Dermis lymphatic vessel endothelial cell (primary cell): ENCODE measurements at places on chromosomes 12 and 14. TPM values are rescaled to one million over a fixed set of nuclear protein-coding genes. Genes with fewer than 3 reads are reported as not detected.

TCL1B gene
- not detected in 2 replicates for total RNA-seq

CRACR2A gene
- total RNA-seq: 21.7 and 25.8 TPM in 2 replicates

KCNJ8 gene
- total RNA-seq: under 0.01 and 0.09 TPM in 2 replicates

DPPA3 gene
- not detected in 2 replicates for total RNA-seq

CLEC4D gene
- total RNA-seq: not detected in 2 replicates

SERPINA5 gene
- total RNA-seq: 0.17 TPM in 1 of 2 replicates, not detected in the other

GPD1 gene
- total RNA-seq: 0.22 TPM in 1 of 2 replicates, not detected in the other

ENO2 gene
- total RNA-seq: 0.60 and 1.1 TPM in 2 replicates

KRT83 gene
- total RNA-seq: not detected in 2 replicates

ENDOU gene
- total RNA-seq: under 0.01 and 0.11 TPM in 2 replicates

DTD2 gene
- 19.3 and 29.0 TPM in 2 replicates for total RNA-seq

CAND1 gene
- 72.8 and 101 TPM in 2 replicates for total RNA-seq

AJUBA gene
- total RNA-seq: 16.9 and 42.6 TPM in 2 replicates

CEBPE gene
- not detected in 2 replicates for total RNA-seq

CLEC2B gene
- total RNA-seq: 45.6 and 83.1 TPM in 2 replicates

PIANP gene
- not detected in 2 replicates for total RNA-seq

PTCSC3 gene
- total RNA-seq: not detected in 2 replicates

PTPN21 gene
- 5.3 TPM in 2 replicates for total RNA-seq

OTOGL gene
- 0.22 and 0.43 TPM in 2 replicates for total RNA-seq

MYO1A gene
- not detected in 2 replicates for total RNA-seq

KLHL42 gene
- 10.9 and 18.6 TPM in 2 replicates for total RNA-seq

REM2 gene
- under 0.01 TPM in 1 of 2 replicates, not detected in the other for total RNA-seq

DLGAP5 gene
- total RNA-seq: 5.1 and 7.6 TPM in 2 replicates

SOAT2 gene
- total RNA-seq: not detected in 2 replicates

TRPV4 gene
- total RNA-seq: 1.5 TPM in 2 replicates

OR6C70 gene
- not detected in 2 replicates for total RNA-seq

SDR9C7 gene
- not detected in 2 replicates for total RNA-seq

DDX51 gene
- total RNA-seq: 5.6 and 6.4 TPM in 2 replicates

TMEM229B gene
- 0.33 and 0.52 TPM in 2 replicates for total RNA-seq

SERPINA6 gene
- total RNA-seq: not detected in 2 replicates

STAB2 gene
- total RNA-seq: 7.2 and 10.4 TPM in 2 replicates

MYH7 gene
- total RNA-seq: not detected in 2 replicates

ZDHHC22 gene
- total RNA-seq: under 0.01 TPM in 1 of 2 replicates, not detected in the other

RHOJ gene
- total RNA-seq: 133 and 176 TPM in 2 replicates

DDX47 gene
- total RNA-seq: 42.8 and 53.1 TPM in 2 replicates

KCNC2 gene
- total RNA-seq: not detected in 2 replicates

ARHGEF25 gene
- total RNA-seq: 0.86 and 1.1 TPM in 2 replicates

ADCY4 gene
- 51.0 and 57.6 TPM in 2 replicates for total RNA-seq
